ENCODE measurements at places on chromosomes 16 and 17. TPM values are rescaled to one million over a fixed set of nuclear protein-coding genes. Genes with fewer than 3 reads are reported as not detected.

DNA sequence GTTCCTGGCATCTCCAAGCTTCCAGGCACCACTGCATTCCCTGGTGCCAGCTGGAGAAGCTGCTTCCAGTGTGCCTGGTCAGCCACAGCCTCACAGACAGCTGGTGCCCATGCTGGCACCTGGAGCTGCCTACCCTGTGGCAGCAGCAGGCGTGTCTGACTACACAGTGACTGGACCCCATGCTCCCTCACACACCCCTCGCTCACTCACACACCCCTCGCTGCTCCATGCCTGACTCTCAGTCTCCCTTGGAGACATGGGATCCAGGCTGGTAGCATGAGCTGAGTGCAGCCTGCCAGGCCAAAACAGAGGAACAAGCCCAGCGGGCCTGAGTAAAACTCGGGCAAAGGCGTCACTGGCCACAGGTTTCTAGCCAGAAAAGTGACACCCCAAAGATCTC, 59.1 kb upstream of the SMIM36 start:
- no peak overlapping the region for H3K27ac ChIP-seq
- no peak overlapping the region for H3K4me3 ChIP-seq
- no peaks in the 10 kb centered on the region for H3K36me3 ChIP-seq
- peaks cover 2% of the 10 kb centered on the region for H3K27me3 ChIP-seq

DNA sequence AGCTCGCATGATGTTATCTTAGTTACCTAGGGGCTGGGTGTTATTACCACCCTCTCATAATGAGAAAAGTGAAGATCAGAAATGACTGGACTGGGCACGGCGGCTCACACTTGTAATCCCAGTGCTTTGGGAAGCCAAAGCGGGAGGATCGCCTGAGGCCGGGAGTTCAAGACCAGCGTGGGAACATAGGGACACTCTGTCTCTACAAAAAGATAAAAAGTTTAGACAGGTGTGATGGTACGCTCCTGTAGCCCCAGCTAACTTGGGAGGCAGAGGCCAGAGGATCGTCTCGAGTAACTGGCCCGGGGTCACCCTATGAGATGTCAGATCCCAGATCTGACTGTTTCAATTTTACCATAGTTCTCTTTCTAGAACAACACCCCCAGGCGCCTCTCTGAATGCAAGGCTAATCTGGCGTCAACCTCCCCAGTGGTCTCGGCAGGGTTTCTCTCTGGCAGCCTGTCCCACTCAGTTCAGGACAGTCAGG, 1.9 kb upstream of the CCDC102A start:
- H3K36me3 ChIP-seq, result no peaks in the 10 kb centered on the region
- peak overlapping the region; percentile 87 for H3K4me3 ChIP-seq
- H3K27me3 ChIP-seq, result no peaks in the 10 kb centered on the region
- DNase-seq, result no peak
- peak overlapping the region; percentile 85 for H3K27ac ChIP-seq
- peaks cover 72% of the 10 kb centered on the region for H3K4me1 ChIP-seq

Gene SSTR5
- not detected for total RNA-seq

DNA sequence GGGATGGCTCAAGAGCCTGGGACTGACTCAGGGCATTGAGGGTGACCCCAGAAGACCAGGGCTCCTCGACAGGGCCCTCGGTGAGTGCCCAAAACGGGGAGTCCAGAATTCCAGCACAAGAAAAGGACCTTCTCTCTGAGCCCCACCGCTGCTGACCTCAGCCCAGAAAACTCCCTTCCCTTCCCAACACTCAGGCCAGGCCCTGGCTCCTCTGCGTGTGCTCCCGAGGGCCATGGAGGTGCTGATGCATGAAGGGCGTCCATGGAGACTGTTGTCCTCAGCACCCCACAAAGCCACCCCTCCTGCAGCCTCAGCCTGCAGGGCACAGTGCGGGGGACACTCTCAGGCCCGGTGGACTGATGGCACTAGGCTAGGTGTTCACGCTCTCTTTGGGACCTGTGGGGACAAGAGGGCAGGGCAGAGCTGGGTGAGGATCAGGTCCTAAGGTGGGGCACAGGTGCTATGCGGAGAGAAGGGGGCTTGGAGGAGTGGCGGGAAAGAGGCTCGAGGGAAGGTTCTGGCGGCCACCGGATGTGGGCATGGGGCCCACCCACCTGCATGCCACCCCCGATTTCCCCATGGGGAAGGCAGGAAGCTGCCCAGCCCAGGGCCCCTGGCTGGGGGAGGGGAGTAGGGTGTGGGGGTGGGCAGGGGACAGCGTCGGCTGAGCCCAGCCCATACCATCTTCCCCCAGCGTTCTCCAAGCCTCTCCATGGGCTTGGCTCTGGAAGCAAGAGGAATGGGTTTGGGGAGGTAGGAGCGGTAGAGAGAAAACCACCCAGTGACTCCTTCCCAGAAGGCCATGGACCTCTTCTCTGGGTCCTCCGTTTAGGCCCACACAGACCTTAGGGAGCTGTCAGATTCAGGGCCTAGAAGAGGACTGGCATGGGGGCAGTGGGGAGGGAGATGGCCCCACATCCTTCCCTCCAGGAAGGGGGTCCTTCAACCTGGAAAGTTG, 4.5 kb upstream of the TSPOAP1 start:
- peak overlapping the region; percentile 100 for H3K27ac ChIP-seq
- H3K4me1 ChIP-seq, result peaks cover 45% of the 10 kb centered on the region
- H3K4me3 ChIP-seq, result peak overlapping the region; percentile 83
- peaks cover 6% of the 10 kb centered on the region for H3K36me3 ChIP-seq
- H3K27me3 ChIP-seq, result no peaks in the 10 kb centered on the region
- DNase-seq, result no peak

GRCh38 chr16:23509782-23510163, 521 bp downstream of the GGA2 start:
- no peaks in the 10 kb centered on the region for H3K36me3 ChIP-seq
- no peak for DNase-seq
- no peaks in the 10 kb centered on the region for H3K27me3 ChIP-seq
- H3K27ac ChIP-seq, result peak overlapping the region; percentile 76
- H3K4me3 ChIP-seq, result peak overlapping the region; percentile 94
- H3K4me1 ChIP-seq, result peaks cover 22% of the 10 kb centered on the region

Measured in GM12878 (cell line).